ENCODE measurements at places on chromosomes 6 and 20. TPM values are rescaled to one million over a fixed set of nuclear protein-coding genes. Genes with fewer than 3 reads are reported as not detected.

HAO1 gene
- total RNA-seq, result not detected

TCF21 gene
- not detected for total RNA-seq

SFTA2 gene
- total RNA-seq, result not detected

ZNF343 gene
- 12.3 TPM for total RNA-seq

BPIFB1 gene
- not detected for total RNA-seq

RSPH9 gene
- not detected for total RNA-seq

DNA sequence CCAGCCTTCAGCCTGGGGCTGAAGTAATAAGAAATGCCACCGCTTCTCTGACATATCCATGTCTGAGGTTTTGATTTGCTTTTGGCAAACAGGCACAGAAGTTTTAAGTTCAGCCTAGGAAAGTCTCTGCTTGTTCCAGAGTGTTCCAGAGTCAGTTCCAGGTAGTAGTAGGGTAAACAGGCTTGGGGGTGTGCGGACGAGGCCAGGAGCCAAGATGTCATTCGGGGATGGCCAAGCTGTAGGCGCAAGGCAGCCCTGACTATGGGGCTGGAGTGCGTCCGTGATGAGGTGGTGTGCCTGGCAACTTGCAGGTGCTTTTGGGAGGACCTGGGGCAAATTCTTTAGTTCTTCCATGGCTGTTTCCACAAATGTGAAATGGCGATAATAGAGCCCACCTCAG lies 60.3 kb downstream of the IRF4 start:
- no peak for DNase-seq

DNA sequence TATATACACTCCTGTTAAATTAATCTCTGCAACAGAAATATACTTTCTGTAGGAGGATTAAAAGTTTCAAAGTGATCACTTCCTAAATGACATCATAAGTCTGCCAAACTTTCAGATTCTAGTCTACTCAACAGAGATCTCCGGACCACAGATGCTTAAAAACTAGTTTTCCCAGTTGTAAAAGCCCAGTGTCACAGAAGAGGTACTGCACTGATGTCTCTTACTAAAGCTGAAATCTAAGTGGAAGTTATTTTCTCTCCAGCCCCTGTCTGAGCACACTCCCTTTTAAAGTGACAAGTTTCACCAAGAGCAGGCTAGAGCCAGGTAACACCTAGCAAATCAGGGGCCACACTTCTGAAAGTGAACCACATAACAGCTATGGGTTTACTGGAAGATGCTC lies 71.6 kb upstream of the DST start:
- no peak for DNase-seq

DNA sequence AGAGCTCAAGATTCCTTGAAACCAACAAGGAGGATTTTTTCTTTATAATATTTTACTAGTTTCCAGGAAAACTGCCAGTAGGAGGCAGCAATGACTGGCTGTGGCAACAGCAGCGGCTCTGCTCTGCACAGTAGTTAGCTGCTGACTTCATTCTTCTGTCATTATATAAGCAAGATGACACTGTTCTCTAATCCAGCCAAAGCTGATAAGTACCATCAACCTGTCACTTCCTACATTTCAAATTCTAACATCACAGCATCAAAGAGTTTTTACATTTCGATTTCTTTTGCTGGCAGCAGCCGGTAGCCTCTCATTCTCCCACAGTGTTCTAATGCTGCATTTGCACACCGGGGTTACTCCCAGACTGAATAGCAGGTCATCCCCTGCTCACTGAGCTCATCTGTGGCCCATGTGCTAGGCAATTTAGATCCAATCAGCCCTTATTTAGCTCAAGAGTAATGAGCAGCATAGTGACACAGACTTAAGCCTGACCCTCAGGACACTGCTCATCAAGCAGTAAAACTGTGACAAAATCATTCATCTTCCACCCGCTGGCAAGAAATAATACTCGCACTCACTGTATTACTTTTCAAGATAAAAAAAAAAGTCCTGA lies 67.8 kb downstream of the MMS22L start:
- peak; percentile 15 for DNase-seq

DNA sequence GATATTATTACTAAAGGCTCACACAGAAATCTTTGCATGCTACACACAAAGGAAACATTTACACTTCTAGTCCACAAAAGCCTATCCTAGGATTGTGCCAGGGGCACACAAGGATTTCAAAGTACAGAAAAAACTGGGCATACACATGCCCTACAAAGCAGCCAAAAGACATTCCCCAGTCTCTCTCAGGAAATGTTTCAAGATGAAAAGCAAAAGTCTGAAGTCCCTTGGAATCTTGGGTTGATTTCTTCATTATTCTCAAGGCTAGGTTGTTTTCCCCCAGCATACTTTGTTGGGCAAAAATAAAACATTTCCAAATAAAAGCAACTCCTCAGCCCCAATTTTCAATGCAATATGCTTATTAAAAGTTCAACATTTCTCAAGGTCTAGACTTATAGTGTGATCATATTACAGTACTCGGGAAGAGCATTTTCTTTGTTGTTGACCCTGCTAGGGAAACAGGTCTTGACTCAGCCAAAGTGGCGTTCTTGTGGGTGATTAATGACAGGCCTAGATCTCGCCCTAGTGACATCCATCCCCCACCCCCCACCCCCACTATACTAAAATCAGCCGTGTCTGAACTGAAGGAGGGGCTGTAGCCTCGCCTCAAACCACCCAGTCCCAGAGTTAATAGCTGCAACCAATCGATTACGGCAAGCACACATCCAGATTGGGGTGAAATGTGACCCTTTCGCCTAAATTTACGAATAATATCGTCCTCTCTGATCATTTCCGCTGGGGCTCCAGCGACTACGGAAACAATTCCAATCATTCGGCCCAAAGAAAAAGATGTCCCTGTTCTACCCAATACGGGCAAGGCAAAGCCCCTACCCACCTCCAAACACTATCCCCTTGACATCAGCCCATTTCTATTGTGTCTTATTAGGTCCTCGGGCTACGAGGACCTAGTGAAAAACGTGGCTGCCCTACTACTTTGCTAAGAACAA lies 1.4 kb downstream of the AKIRIN2 start:
- peak; percentile 63 for DNase-seq

DNA sequence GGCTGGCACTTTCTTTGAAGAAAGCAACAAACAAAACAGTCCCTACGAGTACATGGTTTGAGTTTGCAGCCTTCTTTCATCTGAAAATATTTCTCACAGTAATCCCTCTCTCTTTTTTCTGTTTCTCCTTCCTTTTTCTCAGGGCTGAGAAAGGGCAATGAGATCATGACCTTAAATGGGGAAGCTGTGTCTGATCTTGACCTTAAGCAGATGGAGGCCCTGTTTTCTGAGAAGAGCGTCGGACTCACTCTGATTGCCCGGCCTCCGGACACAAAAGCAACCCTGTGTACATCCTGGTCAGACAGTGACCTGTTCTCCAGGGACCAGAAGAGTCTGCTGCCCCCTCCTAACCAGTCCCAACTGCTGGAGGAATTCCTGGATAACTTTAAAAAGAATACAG lies 80.7 kb upstream of the CLDN20 start:
- no peak for DNase-seq

- peak; percentile 58 for DNase-seq
Observed at GRCh38 chr20:35306931-35307517, 14.8 kb upstream of the FAM83C start.
